Cardiac septum (tissue), 1 donor: ENCODE measurements at places on chromosomes 3 and 15. TPM values are rescaled to one million over a fixed set of nuclear protein-coding genes. Genes with fewer than 3 reads are reported as not detected.

MCF2L2 gene
- total RNA-seq = 1.1 TPM

CACNA2D3 gene
- 11.3 TPM for total RNA-seq

DNA sequence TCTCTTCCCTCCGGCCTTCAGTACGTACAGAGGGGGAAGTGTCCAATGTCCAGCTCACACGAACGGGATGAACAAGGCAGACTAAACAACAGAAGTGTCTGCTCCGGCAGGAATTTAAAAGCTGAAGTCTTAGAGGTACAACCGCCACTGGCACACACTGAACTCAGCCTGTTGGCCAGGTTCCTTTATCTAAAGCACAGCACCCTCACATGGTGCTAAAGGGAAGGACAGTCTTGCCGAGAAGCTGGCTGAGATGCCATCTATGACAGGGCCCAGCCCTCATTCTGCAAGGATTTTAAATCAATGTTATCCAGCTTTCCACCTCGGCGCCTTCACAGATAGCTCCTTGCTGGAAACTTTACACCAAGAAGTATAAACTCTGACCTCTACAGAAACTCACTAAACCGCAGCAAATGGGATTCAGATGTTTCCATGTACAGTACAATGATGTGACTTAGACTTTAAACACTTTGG lies 2.8 kb downstream of the ADAMTS17 start:
- no peak for DNase-seq

DNA sequence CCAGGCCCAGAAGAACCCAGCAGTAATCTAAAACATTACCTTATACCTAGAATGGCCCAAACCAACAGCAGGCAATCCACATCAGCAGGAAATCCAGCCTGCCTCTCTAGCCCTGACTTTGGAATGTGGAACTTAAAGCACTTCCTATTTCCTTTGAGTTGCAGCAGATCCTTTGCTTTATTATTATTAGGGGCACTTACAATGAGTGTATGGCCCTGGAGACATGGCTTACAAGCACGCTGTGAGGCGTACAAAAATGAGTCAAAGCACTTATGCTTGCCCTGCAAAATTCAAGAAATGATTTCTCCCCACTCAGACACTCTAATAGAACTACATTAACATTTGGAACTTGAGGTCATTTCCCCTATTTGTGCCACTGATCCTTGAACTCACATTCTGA lies 9.5 kb upstream of the KNSTRN start:
- no peak for DNase-seq
